Stimulated activated CD4-positive, alpha-beta T cell treated with anti-CD3 and anti-CD28 coated beads, Interleukin-12 subunit alpha, Interleukin-12 subunit beta, amount 100 ng/mL, for 4 hours (primary cell): ENCODE measurements at places on chromosomes 1 and 21.

DNA sequence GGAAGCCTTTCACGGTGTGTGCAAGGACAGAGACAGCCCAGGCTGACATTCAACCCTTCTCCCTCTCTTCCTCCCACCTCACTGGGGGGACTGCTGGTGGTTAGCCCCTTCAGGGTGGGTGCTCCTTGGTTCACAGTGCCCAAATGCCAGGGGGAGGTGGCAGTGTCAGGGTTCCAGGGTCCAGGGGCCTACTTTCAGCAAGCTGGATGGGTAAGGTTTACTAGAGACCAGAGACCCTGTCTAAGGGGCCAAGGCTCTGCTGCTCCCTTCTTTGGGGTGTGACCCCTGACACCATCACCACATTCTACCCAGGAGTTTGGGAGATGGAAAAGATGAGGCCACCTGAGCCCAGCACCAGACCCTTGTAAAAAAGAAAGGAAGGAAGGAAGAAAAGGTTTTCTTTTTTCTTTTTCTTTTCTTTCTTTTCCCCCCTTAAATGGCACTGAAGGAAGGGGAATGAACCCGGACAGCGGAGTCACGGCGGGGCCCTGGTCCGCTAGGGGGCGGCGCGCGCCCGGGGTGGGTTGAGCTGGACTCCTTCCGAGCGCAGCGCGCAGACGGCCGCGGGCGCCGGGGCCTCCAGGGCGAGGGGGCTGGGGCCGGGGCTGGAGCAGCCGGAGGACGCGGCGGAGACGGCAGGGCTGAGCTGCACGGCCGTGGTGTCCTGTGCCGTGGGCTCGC lies 18.8 kb downstream of the KNCN start:
- peak; percentile 75 for DNase-seq

- no peak for DNase-seq
Measured at GRCh38 chr1:201688514-201688913, 140.4 kb upstream of the IPO9 start.

- DNase-seq: no peak
Measured at GRCh38 chr1:89451011-89451410, 73.6 kb upstream of the LRRC8B start.

DNA sequence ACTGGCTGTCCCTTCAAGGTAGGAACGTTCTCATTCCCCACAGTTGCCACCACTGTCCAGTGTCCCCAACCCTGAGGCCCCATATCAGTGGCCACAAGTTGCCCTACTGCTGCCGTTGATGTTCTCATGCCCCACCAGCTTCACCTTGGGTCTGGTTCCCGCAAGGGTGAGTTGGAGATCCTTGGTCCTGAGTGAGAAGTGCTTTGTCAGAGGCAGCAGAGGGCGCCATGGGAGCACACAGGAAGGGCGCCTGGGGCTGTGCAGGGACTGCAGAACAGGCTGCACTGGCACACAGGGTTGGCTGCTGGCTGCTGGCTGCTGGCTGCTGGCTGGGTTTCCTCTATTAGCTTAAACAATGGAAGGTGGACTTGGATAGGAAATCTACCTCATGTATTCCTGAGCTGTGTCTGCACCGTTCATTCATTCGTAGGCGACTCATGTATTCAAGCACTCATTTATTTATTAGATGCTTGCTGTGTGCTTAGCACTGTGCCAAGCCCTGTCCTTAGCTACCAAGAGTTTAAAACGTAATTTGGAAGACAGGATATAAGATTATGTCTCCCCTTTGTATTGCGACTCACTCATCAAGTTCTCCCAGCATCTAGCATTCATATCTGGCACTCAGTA lies 2.1 kb upstream of the S100A9 start:
- peak; percentile 25 for DNase-seq

- DNase-seq: no peak
Measured at GRCh38 chr1:167666416-167666815, 36.4 kb downstream of the RCSD1 start.

DNA sequence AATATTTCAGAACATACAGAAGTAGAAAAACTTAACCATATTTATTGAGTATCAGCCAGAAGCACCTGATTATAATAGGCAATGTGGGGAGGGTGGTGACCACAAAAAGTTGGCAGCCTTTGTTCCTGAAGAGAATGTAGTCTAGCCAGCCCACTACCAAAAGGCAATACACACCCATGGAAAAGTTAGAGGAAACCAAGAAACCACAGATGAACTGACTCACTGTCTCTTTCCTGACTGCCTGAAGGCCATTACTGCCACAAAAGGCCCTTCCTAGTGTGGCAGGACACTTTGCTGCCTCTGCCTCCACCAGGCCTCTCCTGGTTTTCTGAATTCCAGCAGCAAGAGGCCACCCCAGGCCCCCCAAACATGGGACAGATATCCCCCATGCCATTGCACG lies 14.6 kb upstream of the PROX1 start:
- no peak for DNase-seq

- DNase-seq: no peak
Measured at GRCh38 chr1:8947127-8947691, 1.5 kb downstream of the CA6 start.

DNA sequence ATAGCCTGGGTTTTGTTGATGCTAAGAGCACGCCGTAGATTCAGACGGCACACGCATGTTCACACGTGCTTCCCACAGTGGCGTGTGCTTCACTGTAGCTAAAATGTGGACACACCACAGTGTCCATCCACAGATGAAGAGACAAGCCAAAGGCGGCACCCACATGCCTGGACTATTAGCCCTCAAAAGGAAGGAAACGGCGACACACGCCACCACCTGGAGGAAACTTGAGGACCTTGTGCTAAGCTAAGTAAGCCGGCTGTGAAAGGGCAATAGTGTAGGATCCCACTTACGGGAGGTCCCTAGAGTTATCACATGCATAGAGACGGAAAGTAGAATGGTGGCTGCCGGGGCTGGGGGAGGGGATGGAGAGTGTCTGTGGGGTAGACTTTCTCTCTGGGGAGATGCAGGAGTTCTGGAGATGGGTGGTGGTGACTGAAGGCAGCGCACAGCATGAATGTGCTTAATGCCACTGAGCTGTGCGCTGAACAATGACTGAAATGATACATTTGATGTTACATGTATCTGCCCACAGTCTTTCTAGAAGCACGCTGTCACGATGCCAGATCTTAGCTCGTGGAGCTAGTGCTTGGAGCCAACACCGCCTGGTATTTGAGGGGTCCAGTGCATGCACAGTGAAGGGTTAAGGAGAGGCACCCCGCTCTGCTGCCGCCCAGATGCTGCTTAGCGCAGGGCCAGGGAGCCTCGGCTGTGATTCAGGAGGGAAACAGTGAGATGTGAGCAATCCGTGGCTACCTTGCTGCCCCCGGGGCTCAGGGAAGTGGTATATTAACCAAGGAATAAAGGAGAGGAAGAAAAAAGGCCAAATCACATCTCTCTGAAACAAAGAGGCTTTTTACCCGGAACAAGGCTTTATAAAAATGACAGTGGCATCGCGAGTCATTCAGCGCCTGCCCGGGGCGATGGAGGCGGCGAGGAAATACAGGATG lies 103.7 kb downstream of the PRDM16 start:
- no peak for DNase-seq

GRCh38 chr1:100346387-100346786 lies 5.9 kb upstream of the CDC14A start:
- DNase-seq: no peak

DNA sequence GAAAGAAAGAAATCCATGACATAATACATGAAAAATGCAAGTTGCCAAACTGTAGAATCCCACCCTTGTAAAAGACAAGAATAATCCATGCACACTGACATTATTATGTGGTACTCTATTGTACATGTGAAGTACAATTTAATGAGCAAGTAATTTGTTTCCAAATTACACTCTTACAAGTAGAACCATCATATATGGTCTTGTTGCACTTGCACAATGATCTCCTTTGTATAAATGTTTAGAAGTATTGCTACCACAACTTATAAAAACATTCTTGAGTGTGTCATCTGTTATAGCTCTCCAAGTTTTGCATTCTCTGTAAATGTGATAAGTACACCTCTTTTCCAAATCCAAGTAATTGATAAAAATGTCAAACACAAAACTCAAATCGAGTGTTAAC lies 29.1 kb upstream of the ZNF281 start:
- no peak for DNase-seq

- DNase-seq: no peak
Measured at GRCh38 chr1:64935551-64936155, 30.7 kb downstream of the JAK1 start.

GRCh38 chr1:115323366-115324004 lies 14.6 kb downstream of the NGF start:
- DNase-seq: no peak

GRCh38 chr1:180571060-180571831 lies 12.5 kb downstream of the OVAAL start:
- DNase-seq: no peak

DNA sequence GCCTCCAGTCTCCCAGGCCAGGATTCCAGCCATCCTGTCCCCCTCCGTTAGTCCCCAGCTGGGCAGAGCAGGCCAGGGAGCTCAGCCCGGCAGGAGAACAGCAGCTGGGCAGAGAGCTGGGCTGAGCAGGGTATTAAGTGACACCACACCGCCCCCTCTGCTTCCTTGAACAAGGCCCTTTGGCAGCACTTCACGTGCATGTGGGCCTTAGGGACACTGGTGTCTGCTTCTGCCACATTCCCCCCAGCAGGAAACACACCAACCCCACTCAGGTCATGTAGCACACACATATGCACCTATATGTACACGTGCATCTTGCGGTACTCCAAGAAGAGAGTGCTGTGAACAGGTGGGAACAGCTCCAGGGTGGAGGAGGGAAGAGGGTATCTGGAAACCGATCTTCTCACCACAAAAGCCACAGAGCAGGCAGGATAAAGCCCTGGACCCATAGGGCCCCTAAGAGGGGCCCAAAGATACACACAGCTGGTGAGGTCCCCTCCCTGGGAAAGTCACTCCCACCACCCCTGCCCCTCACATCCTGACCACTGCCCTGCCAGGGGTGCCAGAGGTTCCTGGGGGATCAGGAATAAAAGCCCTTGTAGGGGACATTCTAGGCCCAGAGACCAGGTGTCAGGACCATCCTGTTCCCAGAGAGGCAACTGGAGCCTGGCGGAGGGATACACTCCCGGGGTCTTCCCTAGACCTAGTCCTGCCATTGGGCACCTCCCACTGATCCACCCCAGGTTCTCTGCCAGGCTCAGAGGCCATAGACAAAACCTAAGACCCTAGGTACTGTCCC lies 4.5 kb downstream of the EPHA2 start:
- DNase-seq: no peak
